ENCODE measurements at places on chromosomes 1 and 21. TPM values are rescaled to one million over a fixed set of nuclear protein-coding genes. Genes with fewer than 3 reads are reported as not detected.

DNA sequence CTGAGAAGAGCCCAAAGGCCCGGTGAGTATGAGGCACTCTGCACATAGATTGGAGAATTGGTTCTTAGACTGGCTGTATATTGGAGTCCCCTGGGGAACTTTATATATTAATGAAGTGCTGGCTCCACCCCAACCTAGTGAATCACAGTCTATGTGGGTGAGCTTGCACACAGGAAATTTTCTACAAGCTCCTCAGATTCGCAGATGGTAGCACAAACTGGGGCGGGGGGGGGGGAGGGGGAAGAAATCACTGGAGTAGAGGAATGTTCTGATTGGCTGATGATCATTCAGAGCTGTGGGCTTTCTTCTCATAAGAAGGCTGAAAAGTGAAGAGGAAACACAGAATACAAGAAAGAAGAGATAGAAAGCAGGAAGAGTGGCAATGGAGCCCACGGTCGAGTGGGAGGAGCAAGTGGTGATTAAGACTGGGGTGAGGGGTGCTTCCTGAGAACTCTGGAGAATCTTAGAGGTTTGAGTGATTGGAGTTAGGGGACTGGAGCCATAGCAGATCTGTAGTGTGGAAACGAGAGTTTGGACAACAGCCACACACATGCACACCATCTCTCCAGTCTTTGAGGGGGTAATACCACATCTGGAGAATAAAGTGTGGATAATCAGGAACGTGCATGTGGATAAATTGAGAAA lies 465.9 kb upstream of the DAB1 start:
- H3K27me3 ChIP-seq, result no peaks in the 10 kb centered on the region
- H3K4me3 ChIP-seq, result no peak overlapping the region
- DNase-seq, result no peak
- no peaks in the 10 kb centered on the region for H3K36me3 ChIP-seq
- H3K27ac ChIP-seq, result no peak overlapping the region

DNA sequence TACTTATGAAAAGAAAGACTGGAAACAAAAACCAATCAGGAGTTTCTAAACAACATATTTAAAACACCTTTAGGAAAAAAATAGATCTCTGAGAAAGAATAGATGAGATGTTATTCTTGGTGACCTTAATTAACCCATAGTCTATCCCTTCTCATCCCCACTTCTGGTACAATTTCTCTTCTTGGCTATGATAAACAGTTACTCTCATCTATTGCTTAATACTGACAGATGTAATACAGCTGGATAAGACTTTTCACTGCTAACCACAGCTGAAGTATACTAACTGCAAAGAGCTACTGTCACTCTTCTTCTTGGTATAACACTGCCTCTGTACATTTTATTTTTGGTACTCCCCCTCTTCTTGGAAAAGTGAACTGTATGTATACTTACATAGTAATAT lies 15.2 kb downstream of the EXTL2 start:
- no peaks in the 10 kb centered on the region for H3K4me1 ChIP-seq
- no peaks in the 10 kb centered on the region for H3K36me3 ChIP-seq
- H3K4me3 ChIP-seq, result no peak overlapping the region
- no peak for DNase-seq
- no peak overlapping the region for H3K27ac ChIP-seq

GRCh38 chr1:109527098-109527811 lies 12.4 kb upstream of the GPR61 start:
- no peaks in the 10 kb centered on the region for H3K27me3 ChIP-seq
- H3K36me3 ChIP-seq, result no peaks in the 10 kb centered on the region
- no peak overlapping the region for H3K4me3 ChIP-seq

The MTARC2 gene
- 23.5 TPM for total RNA-seq

The KRTAP12-2 gene
- total RNA-seq, result not detected

The GBP7 gene
- total RNA-seq, result not detected

Data from stomach (tissue), 19 donors.